A549 treated with Hydrocortisone at 1 μM for 4 hours (cell line): ENCODE measurements at places on chromosomes 11 and 22. TPM values are rescaled to one million over a fixed set of nuclear protein-coding genes. Genes with fewer than 3 reads are reported as not detected.

Gene OR2AT4
- total RNA-seq = not detected in 5 replicates

Gene SPINDOC
- total RNA-seq = 37.1 to 49.7 TPM (median 47.9 TPM) in 5 replicates

Gene DBX1
- total RNA-seq = not detected in 5 replicates

Gene CHEK1
- total RNA-seq = 28.7 to 34.7 TPM (median 29.6 TPM) in 5 replicates

Gene GAL3ST1
- total RNA-seq = 7.8 to 11.6 TPM (median 10.9 TPM) in 5 replicates
